ENCODE measurements at places on chromosomes 4 and X. TPM values are rescaled to one million over a fixed set of nuclear protein-coding genes. Genes with fewer than 3 reads are reported as not detected.

DNA sequence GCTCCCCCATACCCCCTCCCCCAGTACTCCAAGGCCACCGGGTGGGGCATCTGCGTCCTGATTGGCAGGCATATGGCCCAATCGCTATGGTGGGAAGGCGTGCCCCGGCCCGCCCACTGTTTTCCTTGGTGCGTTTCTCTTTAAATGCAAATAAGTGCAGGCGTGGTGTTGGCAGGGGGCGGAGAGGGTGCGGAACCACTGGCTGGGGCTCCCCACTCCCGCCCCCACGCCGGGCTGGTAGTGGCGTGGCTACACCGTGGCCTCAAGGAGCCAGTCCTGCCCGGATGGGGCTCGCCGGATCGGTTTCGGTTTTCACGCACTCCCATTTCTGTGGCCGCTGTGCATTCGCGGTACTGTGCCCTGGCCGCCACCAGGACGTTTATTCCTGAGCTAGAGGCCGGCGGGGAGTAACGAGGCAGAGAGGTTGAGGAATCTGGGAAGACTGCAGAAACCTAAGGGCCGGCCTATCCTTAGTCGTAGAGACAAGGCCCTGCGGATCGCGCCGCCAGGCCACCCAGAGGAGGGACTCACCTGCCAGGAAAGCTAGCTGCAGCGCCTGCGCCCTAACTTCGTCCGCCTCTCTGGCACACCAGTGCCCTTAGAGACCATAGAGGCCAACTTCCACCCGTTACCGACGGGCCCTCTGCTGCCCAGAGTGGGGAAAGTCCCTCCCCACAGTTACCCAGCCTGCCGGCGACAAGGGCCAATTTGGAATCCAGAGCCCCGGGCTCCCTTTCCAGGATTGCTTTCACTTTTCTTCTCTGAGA lies 410 bp upstream of the AMER1 start:
- DNase-seq: peak; percentile 56

DNA sequence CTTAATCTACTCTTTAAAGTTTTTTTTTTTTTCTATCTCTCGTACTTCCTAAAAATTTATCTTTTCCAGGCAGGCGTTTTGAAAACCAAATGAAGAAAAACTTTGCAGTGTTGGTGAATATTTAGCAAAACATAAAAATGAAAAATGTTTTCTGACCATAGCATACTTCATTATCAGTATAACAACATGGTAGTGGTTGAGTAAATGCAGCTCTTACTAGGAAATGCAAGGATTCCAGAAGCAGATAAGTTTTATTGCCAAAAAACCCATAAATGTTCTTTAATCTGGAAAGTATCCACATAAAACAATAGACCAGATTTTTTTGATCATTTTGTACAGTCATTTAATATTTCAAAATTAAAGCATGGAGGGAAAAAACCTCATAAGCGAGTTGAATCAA lies 136.9 kb upstream of the GUCY1A1 start:
- no peak for DNase-seq

DNA sequence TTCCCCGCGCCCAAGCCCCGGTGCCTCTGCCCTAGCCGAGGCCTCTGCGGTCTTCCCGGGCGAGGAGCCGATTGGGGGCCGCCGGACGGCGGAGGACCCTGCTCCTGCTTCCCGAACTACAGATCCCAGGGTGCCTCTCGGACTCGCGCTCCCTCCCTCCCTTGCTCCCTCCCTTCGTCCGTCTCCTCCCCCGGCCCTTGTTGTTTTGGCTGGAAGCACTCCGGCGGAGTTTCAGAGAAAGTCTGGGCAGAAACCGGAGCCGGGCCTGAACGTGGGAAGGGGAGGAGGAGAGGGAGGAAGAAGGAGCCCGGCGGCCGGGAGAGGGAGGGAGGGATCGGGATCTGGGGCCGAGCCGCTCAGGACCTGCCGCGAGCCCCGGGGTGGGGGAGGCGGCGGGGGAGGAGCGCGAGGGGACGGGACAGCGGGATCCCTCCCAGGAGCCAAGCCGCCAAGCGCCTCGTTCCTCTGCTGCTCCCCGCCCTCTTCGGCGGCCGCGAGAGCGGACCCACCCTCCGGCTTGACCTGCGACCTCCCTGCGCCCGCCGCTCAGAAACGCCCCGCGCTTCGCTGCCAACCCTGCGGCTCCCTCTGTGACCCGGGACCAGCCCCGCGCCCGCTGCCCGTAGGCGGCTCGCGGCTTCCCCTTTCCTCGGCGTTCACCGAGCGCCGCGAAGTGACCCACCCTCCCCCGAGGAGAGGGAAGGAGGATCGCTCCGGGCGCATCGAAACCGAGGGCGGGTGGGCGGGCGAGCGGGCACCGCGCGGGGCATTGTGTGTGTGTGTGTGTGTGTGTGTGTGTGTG lies 496 bp upstream of the GAB1 start:
- DNase-seq: peak; percentile 55

DNA sequence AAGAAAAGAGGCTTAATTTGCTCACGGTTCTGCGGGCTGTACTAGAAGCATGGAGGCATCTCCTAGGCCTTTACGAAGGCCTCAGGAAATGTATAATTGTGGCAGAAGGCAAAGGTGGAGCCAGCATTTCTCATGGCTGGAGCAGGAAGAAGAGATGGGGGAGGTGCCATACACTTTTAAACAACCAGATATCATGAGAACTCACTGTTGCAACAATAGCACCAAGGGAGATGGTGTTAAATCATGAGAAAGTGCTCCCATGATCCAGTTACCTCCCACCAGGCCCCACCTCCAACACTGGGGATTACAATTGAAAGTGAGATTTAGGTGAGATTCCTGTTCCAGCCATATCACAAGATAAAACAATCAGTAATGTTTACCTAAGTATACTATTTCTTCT lies 45.5 kb downstream of the MTHFD2L start:
- DNase-seq: no peak

DIPK2B gene
- total RNA-seq: not detected

DNA sequence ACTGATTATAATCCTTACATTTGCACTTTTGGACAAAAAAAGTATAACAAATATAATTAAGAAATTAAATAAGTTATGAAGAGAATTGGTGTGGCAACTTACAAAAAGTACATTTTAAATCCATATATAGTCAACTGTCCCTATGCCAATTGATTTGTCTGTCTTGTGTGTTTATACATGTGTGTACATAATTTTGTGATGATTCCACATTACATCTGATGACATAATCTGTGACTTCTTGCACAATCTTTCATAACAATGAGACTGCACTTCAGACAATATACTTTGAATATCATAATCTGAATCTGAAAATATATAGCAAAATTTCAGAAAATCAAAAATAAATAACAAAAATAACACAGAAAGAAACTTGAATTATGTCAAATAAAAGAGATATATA lies 953.4 kb downstream of the FAT4 start:
- DNase-seq: no peak

SHROOM4 gene
- 7.5 TPM for total RNA-seq

- no peak for DNase-seq
These were observed 2464.6 kb downstream of the PCDH7 start for GRCh38 chr4:33184657-33185290.

DNA sequence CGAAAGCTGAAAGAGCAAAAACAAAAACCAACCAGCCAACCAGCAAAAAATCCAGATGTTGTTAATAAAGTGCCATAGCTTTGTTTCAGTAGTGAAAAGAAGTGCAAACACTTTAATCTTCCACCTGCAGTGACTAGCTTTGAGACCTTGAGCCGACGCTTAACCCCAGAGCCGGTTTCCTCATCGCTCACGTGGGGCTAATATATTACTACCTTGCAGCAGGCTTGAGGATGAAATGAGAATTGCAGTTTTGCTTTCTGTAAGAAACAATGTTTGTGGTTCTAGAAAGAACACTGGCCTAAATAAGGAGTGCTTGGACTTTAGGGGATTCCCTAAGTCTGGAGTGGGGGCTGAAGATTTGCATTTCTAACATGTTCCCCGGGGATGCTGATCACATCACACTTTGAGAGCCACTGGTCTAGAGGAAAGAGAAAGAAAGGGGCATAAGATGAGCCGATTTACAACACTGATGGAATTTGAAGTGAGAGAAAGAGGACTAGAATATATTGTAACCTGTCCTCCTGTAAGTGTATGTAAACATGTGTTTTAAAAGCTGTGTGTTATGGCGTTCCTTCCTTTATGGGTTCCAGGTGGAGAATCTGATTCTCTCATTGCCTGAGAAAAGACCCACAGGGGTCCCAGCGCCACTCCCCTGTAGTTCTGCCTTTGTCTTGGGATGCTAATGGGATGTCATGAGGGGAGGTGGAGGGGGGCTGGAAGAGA lies 1.4 kb downstream of the FGF2 start:
- DNase-seq: peak; percentile 43

NAT8L gene
- 9.0 TPM for total RNA-seq

PABPC5 gene
- 1.7 TPM for total RNA-seq

GRCh38 chrX:47649781-47650163 lies 591 bp downstream of the ELK1 start:
- DNase-seq: no peak

GRCh38 chrX:71466979-71467523 lies 65.9 kb upstream of the OGT start:
- DNase-seq: no peak

- DNase-seq: no peak
These were observed 25.6 kb downstream of the SMARCA5 start for GRCh38 chr4:143538979-143539669.

- no peak for DNase-seq
These were observed 21.4 kb upstream of the RASL11B start for GRCh38 chr4:52840531-52841370.

DNA sequence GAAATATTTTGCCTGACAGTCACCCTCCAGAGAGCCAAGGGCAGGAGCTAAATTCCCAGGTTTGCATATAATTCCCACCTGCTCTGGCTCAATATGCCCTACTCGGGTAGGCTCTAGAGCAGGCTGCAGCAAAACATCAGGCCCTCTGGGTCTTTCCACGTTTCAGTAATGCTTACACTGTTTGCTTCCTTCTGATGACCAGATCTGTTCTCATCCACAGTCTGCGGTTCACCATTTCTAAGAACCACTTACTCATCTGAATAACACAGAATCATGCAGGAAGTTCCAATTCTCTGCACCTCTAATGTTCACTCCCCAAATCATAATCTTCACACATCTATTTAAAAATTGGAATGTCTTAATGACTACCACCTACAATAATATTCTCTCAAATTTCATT lies 141.4 kb downstream of the PPP3CA start:
- no peak for DNase-seq

DNA sequence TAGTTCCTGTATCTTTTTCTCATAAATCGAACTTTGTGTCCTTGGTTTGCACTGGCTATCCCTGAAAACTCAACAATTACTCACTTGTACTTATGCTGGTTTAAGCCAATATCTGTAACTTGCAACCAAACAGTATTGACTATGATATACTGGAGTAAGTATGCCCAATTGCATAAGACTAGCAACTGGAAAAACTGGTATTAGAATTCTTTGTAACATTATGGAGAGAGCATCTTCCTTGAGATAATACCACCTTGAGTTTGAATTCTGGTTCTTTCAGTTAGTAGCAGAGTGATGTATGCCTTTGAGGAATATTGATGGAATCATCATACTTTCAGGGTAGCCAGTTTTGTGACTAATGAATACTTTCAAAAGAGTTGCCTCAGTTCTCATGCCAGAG lies 28.1 kb downstream of the BMP3 start:
- DNase-seq: no peak

GRCh38 chr4:94826206-94826605 lies 68.5 kb downstream of the BMPR1B start:
- DNase-seq: no peak

- no peak for DNase-seq
These were observed 3.3 kb upstream of the PORCN start for GRCh38 chrX:48505481-48505880.

- no peak for DNase-seq
These were observed 3.2 kb upstream of the TSPYL2 start for GRCh38 chrX:53078943-53079342.

GRCh38 chr4:126738926-126739325 lies 893.8 kb upstream of the INTU start:
- no peak for DNase-seq

- DNase-seq: no peak
These were observed 86.2 kb upstream of the HPRT1 start for GRCh38 chrX:134373736-134374135.

GRCh38 chr4:173333658-173334084 lies 487 bp downstream of the HMGB2 start:
- no peak for DNase-seq

- no peak for DNase-seq
These were observed 1724.3 kb upstream of the TENM3 start for GRCh38 chr4:180518906-180519305.

DNA sequence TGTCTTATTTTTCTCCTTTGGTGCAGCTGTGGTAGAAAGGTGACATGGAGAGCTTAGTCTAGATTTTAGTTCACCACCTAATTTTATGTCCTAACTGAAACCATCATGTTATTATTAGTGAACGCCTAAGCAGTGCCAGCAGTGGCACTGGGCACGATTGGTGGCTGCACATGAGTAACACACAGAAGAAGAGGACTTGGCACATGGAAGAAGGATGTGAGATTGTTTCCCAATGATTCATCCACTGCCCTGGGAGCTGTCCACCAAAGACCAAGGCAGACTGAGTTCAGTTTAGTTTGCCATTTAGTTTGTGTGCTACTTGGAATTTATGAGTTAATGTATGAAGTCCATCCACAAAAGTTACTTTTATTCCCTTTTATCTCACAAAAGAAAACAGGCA lies 68.1 kb upstream of the NAP1L5 start:
- peak; percentile 73 for DNase-seq

GRCh38 chr4:16048619-16049419 lies 35.0 kb downstream of the PROM1 start:
- no peak for DNase-seq

DNA sequence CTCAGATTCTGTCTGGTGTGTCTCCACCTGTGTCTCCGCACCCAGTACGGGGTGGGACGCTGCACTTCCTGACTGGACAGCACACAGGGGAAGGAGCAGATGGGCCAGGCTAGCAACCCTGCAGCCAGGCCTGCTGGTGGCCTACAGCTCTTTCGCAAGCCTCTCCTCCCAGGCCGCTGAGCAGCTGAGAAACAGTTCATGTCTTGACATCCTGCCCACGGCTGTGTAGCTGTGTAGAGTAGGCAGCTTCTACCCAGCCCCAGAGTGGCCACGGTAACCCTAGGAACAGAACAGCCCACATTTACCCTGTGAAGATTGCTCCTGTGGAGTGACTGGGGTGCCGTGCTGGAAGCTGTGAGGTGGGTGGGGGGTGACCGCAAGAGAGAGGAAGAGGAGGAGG lies 38.9 kb downstream of the CCNQ start:
- DNase-seq: no peak
